ENCODE measurements at places on chromosomes 16 and 17.

DNA sequence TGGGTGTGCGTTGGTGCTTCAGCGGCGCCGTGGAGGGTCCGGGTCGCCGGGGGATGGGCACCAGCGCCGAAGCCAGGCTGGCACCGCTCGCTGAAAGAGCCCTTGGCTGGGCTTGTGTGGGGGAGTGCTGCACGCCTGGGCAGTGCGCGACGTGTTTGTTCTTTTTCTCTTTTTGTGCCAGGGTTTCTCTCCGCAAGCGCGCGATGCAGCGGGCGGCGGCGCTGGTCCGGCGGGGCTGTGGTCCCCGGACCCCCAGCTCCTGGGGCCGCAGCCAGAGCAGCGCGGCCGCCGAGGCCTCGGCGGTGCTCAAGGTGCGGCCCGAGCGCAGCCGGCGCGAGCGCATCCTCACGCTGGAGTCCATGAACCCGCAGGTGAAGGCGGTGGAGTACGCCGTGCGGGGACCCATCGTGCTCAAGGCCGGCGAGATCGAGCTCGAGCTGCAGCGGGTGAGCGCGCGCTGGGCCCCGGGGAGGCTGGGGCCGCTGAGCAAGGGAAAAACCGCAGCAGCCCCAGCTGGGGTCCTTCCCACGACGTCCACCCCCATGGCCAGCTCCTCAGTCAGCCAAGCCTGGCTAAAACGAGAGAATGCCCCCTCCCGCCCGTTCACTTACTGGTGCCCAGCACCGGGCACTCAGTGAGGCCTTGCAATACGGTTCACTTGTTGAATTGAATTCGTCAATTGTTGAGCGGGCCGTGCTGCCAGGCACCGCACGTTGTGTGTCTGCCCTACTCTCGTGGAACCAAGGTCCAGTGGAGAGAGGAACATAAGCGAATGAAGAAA is 541 bp downstream of the GPT2 start:
- no peak for DNase-seq

GRCh38 chr17:67503739-67504138 is 126.7 kb downstream of the PITPNC1 start:
- DNase-seq, result no peak

GRCh38 chr16:9003322-9003721 is 39.6 kb upstream of the USP7 start:
- no peak for DNase-seq

GRCh38 chr17:72826602-72827001 is 265.9 kb downstream of the SLC39A11 start:
- no peak for DNase-seq

DNA sequence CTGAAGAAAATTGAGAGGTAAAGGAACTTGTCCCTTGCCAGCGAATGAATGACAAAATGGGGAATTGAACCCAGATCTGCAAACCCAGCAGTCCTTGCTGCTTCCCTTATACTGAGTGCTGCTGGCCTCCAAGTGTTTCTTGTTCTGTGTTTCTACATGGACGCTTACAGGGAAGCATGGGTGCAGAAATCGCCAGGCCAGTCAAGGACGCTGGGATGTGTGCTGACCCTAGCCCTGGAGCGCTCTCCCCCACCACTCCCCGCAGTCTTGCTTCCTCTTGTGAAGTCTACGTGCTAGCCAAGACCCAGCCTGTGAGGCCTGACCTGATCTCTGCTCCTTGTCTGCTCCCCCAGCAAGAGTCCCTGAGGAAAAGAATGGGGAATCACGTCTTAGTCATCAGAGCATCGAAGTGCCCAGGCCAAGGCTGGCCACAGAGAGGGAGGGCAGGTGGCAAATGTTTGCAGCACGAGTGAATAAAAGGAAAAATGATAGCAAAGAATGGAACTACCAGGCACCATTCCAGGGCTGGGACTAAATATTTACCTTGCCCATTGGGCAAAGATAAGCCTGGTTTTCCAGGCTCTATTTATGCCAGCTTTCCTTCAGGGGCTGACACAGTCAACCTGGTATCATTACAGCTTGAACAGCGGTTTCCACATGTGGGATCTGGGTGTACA is 17.4 kb downstream of the CA4 start:
- no peak for DNase-seq

- DNase-seq, result no peak
These were observed 611 bp downstream of the SMARCE1 start for GRCh38 chr17:40646791-40647623.

GRCh38 chr16:5560084-5560483 is 462.5 kb upstream of the EEF2KMT start:
- no peak for DNase-seq

DNA sequence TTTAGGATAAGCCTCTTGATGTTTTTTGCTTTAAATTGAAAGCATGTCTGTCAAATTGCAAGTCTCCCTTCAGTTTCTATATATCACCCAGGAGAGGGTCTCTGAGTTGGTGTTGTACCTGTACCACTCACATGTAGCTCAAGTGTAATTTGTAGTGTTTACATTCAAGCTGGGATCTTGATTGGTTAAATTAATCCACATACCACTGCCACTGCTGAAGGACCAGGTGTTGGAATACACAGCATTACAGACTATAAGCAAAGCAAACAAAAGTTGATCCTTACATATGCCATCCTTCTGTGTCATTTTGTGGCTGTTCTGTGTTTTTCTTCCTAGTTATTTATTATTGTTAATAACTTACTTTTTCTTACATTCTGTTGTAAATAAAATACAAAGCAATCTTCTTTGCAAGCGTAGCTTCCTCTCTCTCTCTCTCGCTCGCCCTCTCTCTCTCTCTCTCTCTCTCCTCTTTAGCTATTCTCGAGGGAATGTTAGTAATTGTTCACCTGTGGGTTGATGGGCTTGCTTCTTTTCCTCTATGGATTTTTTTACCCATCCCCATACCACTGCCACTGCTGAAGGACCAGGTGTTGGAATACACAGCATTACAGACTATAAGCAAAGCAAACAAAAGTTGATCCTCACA is 20.8 kb upstream of the NOL11 start:
- DNase-seq, result no peak

GRCh38 chr16:85892760-85893159 is 6.2 kb upstream of the IRF8 start:
- DNase-seq, result no peak

DNA sequence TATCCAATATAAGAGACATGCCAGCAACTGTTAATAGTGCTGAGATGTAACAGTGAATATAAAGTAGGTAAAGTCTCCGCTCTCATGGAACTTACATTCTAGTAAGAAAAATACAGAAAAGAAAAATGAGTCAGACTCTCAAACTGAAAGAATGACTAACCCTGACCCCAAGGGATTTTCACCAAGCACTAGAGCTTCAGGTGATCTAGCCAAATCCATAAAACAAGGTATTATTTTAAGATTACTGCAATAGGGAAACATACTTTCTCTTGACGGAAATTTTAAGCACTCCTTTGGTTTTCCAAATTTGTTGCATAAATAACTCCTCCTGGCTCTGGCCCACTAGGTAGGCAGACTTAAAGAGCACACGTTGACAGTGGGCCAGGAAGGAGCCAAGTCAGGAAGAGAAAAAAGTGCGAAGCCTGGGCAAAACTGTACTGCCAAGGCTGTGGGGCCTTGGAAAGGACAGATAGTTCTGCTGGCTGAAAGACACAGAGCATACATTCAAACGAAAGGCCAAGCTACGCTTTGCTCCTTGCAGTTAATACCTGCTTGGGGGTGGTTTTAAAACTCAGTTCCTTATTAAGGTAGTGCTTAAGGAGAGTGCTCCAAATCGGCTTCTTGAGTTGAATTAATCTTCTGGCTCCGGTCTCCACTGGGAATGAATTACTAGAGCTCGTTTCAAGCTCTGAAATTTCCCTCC is 1.4 kb downstream of the GOT2 start:
- DNase-seq, result peak; percentile 22

GRCh38 chr17:17552351-17553216 is 38.9 kb downstream of the PEMT start:
- DNase-seq, result no peak

DNA sequence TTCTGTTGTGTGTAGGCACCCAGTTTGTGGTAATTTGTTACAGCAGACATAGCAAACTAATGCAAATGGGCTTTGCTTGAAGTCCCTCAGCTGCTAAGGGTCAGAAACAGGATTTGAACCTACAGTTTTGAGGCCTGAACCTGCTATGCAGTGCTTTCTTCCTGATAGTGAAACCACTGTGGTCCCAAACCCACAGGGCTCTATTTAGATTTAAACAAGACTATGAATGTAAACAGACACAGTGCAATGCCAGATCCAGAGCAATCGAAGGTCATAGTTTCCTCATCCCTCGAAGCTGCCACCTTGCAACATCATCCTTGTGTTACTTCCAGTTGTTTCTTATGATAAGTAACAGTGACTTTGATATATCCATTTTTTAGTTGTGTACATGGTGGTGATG is 630.2 kb downstream of the WWOX start:
- no peak for DNase-seq

DNA sequence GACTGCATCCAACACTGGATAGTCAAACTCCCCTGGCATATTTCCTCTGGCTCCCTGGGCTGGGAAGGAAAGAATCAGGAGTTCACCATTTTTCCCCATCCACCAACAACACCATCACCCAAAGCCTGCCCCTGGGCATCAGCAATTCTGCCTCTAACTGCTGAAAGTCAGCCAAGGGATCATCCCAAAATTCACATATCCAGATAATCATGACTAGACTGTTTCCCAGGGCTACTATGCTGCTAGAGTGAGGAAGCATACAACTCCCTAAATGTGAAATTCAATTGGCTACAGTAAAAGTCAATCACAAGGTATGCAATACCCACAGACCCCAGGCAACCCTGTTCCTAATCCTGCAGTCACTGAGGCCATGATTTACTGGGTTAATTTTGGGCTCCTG is 230.6 kb downstream of the C16orf95 start:
- peak; percentile 66 for DNase-seq

- no peak for DNase-seq
These were observed 95.4 kb downstream of the CPPED1 start for GRCh38 chr16:12708266-12708665.

GRCh38 chr17:74043976-74044375 is 159.5 kb upstream of the RPL38 start:
- no peak for DNase-seq

GRCh38 chr16:22664561-22664997 is 149.4 kb upstream of the HS3ST2 start:
- DNase-seq, result no peak

GRCh38 chr17:66438101-66438500 is 135.7 kb downstream of the PRKCA start:
- no peak for DNase-seq

Measured in hepatic stellate cell (primary cell).